ENCODE measurements at places on chromosomes 1 and 21.
A peak's percentile ranks its signal among the peaks of the same experiment; 100 is the strongest.

DNA sequence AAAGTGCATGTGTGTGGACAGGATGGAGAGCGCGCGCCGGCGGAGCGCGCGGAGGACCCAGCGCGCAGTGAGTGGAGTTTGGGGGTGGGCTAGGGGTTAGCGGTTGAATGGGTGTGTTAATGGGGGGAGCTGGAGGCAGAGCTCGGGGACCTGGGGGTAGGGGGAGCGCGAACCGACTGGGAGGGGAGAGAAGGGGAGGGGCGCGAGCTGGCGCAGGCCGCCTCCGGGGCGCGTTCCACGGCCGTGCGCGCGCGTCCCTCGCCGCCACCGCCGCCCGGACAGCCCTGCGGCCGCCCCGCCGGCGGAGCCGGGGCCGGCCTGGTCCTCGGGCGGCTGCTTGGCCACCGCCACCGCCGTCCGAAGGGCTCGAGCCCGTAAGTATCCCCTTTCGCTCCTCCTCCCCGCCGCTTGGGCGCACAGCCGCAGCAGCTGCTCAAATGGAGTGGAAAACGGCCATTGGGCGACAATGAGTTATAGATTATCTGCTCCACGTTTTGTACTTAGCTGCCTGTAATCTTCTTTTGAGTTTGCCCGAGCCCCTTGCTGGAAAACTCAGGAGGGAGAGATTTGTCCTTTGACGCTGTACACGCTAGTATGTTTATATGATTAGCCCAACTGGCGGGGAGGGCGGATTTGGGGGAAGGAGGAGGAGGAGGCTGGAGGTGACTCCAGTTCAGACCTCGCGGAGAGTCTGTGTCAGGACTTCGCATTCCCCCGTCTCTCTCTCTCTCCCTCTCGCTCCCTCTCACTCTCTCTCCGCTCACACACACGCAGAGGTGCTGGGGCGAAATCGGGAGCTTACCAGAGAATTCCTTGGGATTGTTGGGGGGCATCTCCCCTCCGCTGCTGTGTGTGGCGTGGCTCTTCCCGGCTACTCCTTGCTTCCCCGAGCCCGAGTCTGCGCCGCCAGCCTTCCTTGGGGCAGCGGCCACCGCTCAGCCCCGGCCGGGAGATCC, at the start of gene ADGRL2:
Gene ADGRL2, plus strand, starts transcription at position 240 of the 956 bp plus-strand sequence. CDS start 36,051 bp downstream, outside the sequence.
- DNase-seq = peak; percentile 44

DNA sequence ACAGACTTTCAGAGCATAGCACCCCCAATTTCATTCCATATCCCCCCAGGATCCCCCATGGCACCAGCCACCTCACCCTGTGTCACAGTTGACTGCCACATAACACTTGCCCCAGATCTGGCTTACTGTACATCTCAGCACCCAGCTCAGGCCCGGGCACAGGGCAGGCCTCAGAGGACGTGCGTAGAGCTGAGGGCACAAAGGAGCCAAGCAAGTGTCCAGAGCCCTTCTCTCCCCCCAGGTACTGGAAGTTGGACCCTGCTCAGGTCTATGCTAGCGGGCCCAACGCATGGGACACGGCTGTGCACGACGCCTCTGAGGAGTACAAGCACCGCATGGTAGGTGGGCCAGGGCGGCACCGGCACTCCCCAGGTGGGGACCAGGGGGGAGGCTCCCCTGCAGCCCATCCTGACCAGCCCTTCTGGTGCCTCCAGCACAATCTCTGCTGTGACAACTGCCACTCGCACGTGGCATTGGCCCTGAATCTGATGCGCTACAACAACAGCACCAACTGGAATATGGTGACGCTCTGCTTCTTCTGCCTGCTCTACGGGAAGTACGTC, 8.0 kb upstream of the SYTL1 start:
- no peak for DNase-seq

DNA sequence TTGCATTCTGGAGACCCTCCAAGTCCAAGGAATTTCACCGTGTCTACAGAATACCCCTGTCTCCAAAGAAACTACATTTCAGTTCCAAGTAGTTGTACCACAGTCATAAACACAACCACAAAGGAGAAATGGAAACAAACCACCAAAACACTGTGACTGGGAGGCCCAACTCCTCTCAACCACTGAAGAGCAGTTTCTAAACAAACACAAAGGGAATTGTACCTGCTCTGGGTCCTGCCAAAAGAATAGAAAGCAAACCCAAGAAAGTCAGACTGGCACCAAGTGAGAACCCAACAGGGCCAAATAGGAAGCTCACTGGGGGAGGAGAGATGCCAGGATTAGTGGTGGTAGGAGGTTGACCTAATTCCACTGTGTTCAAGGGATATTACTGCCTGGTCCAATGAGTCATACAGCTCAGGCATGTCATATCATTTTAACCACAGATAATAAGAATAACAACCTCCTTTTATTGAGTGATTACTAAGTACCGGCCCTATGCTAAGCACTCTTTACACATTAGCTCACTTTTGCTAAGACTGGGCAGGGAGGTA, 123.9 kb upstream of the PPP2R5A start:
- peak; percentile 49 for DNase-seq

GRCh38 chr1:113021430-113022085, 51.4 kb upstream of the LRIG2 start:
- DNase-seq = peak; percentile 12

- no peak for DNase-seq
These were observed 10.5 kb downstream of the KIF21B start for GRCh38 chr1:201013031-201013485.

DNA sequence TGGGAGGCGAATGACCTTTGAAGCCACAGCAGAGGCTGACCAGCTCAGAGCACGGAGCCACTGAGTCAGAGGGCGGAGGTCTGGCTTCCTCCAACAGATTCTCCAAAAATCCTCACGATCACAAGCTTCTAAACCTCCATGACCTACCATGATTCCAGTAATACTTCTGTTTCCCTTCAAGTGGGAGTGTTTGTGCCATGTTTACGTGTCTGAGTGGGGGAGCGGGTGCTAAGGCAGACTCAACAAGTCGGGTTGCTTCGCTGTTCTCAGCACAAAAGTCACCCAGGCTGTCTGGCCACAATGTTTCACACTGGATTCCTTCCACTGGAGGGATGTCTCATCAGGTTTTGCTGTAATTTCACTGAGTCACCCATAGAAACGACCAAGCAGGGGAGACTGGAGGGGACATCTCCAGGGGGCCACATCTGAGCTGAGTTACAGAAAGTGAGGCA, 86.2 kb downstream of the SLC66A1 start:
- peak; percentile 97 for DNase-seq

- DNase-seq = no peak
These were observed 136.9 kb downstream of the PSMG1 start for GRCh38 chr21:39046236-39046916.

GRCh38 chr1:244628789-244629188, 24.1 kb upstream of the DESI2 start:
- no peak for DNase-seq

DNA sequence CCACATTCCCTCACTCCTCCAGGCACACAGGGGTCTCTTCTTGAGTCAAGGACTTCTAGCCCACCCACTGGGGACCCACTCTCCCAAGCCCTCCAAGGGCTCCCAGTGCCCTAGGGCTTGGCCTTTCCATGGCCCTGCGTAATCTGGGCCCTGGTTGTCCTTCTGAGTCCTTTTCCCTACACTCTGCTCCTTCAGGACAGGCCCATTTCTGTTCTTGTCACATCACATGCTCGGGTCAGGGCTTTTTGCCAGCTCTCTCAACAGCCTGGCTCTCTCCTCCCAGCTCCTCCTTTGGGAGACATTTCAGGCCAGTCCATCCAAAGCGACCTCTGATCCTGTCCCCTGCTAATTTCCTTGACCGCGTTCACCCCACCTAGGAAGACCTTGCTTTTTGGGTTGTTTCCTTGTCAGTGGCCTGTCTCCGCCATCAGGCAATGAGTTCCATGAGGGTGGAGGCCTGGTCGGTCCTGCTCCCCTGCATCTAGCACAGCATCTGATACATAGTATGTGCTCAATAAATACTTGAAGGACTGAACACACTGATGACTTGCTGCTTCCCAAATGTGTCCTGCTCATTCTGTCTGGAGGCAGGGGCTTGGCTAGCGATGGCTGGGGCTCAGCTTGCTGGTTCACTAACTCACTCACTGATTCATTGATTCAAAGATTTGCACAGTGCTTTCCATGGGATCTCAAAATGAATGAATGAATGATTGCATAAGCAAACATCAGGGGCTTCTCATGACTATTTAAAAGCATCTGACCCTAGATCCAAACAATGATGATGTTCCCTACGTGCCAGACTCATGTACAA, 44.8 kb downstream of the DHRS3 start:
- DNase-seq = no peak

DNA sequence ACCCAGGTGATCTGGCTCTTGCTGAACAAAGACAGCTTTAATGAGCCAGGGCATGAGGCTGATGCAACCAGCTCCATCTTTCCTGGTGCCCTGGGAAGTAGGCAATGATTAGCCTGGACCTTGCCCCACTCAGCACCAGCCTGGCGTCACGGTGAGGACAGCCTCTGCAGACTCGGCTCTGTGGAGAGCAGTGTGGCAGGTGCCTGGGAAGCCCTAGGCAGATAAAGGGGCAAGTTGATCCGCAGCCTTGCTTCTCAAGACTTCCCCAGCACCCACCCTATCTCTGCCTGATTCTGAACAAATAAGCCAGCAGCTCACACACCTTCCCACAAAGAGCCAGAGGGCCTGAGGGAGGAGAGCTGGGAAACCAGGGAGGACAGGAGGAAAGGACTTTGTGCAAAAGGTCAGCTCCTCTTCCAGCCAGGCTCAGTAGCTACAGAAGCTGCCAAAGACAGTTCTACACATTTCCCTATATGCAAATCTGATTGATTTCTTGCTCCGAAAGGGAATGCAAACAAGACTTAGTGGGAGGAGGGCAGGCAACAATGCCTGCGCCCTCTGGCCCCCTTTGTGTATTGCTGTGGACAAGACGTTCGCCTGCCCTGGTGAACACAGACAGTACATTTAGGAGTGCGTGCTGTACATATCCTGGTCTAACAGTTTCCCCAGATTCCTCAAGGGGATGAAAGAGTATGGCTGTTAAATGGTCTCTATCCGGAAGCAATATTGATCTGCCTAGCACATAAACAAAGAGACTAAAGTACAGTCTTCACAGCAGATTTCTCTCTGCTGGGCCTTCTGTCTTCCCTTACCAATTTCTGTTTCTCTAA, 63.8 kb downstream of the BCAR3 start:
- no peak for DNase-seq

GRCh38 chr21:39663742-39664492, 51.2 kb downstream of the B3GALT5 start:
- no peak for DNase-seq

All from BJ (cell line).